ENCODE measurements at places on chromosomes 13 and 19.

- DNase-seq: no peak
These were observed 1690.0 kb downstream of the PCDH9 start for GRCh38 chr13:65540175-65540574.

GRCh38 chr19:2543463-2544442, 67.8 kb downstream of the GADD45B start:
- peak; percentile 87 for DNase-seq

GRCh38 chr19:21564406-21564805, 59.0 kb downstream of the ZNF429 start:
- no peak for DNase-seq

- DNase-seq: no peak
These were observed 524 bp downstream of the PRKCG start for GRCh38 chr19:53882391-53883050.

DNA sequence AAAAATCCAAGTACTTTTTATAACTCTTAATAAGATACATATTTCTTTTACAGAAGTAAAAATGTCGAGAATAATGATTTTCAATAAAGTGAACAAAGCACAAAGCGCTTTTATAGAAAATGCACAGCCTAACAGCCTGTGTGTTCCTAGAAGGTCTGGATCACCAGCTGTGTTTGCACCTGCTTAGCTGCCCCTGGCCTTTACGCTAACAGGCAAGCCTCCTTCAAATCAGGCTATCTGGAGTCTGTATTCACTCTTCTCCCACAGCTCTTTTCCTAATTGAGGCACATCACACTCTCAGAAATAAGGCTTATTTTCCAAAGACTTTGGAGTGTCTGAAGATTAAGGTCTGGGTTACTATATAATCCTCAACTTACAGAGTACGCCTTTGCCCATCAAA, 183.1 kb downstream of the LHFPL6 start:
- DNase-seq: no peak

GRCh38 chr19:48085076-48085475, 25.5 kb downstream of the PLA2G4C start:
- no peak for DNase-seq

- no peak for DNase-seq
These were observed 1191.1 kb upstream of the MIR17HG start for GRCh38 chr13:90156390-90156789.

- peak; percentile 86 for DNase-seq
These were observed 5.2 kb downstream of the PPP1R14A start for GRCh38 chr19:38250821-38251563.

GRCh38 chr13:95457294-95457693, 95.2 kb upstream of the CLDN10 start:
- DNase-seq: no peak

GRCh38 chr19:42122691-42123607, 9.3 kb downstream of the POU2F2 start:
- DNase-seq: no peak

DNA sequence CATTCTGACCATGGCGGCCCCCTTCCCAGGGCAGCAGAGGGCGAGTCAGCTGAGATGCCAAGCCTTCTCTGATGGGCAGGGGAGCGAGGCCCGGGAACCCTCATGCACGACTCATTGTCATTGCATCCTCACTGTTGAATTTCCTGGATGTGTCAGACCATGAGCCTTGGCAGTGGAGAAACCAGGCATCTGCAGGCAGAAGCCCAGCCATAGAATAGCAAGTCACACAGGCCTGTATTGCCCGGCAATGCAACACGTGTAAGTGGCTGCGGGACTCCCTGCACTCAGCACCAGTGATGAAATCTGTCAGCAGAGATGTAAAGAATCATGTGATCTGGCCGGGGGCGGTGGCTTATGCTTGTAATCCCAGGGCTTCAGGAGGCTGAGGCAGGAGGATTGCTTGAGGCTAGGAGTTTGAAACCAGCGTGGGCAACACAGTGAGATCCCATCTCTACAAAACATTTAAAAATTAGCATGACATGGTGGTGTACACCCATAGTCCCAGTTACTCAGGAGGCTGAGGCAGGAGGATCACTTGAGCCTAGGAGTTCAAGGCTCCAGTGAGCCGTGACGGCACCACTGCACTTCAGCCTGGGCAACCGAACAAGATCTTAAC, 199.7 kb downstream of the KATNAL1 start:
- no peak for DNase-seq

DNA sequence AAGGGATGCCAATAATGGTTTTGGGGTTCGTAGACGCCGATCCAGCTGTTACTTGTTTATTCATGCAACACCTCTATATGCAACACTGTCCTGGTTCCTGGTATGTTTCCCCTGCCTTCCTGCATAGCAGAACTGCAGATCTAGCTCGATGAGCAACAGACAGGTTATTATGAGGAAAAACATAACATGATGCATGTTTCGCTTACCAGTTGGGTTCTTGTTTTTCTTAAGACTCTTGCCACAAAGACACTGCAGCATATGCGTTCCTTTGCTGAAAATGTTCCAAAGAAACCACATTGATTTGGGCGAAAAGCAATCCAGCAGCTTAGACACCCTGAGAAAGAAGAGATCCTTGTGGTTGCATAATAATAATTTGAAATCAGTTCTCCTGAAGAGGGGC, 583 bp downstream of the FGF14 start:
- no peak for DNase-seq

DNA sequence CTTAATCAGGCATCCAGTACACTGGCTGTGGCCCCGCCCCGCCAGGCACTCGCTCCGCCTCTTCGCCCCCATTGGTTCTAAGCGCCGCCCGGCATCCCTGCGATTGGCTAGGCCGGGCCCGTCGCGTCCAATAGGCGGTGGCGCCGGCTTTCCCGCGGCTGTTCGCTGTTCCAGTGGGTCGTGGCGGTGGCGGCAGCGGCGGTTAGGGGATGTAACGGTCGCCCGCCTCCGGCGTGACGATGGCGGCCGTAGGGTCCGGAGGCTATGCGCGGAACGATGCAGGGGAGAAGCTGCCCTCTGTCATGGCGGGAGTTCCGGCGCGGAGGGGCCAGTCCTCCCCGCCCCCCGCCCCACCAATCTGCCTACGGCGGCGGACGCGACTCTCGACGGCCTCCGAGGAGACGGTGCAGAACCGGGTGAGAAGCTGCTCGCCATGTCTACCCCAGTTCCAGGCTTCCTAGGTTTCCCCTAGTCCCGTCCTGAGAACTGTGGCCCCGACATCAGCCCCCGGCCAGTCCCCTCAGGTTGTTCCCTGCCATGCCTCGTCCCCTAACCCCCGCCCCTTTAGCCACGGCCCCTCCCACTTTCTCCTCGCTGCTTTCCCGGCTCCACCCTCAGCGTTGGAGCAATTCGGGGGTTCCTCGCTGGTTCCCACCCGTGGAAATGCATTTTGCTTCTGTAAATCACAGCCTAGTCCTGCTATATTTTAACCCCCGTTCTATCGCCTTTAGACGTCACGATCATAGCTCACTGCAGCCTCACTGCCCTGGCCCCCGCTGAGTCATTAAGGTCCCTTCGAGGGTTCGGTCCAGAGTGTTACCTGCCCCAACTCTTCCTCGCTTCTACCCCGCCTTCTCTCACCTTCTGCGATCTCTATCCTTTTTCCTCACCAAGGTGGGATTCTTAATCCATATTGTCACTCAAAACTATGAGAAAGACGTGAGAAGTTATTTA, at the start of gene WDR62:
TSS of gene WDR62 (plus strand) at position 165 of the 954 bp plus-strand sequence. CDS start at position 240, 75 bp downstream.
- peak; percentile 95 for DNase-seq

DNA sequence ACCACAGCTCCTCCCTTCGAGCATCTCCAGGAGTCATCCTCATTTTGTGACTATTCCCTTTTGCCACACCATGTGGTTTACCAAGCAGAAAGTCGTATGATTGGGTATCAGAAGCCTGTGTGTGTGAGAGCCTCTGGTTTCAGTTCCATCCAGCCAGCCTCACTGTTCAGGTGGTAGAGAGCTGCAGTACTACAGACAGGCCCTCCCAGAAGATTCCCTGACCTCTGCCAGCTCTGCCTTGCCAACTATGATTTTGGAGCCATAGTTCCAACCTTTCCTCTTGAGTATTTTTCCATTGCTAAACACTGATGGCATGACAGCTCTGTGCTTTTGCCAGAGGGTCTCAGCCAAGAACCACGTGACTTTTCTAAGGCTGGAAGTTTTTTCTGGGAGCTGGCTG, 82.5 kb downstream of the DHRS12 start:
- peak; percentile 19 for DNase-seq

GRCh38 chr13:27792393-27793218, at the start of gene GSX1:
Gene GSX1, plus strand, starts transcription at chr13:27792483. Its CDS starts 208 bp downstream, at chr13:27792691.
- DNase-seq: no peak

GRCh38 chr19:4186087-4186993, 3.9 kb downstream of the ANKRD24 start:
- DNase-seq: peak; percentile 42

GRCh38 chr19:49366110-49366509, 2.4 kb downstream of the DKKL1 start:
- DNase-seq: no peak

DNA sequence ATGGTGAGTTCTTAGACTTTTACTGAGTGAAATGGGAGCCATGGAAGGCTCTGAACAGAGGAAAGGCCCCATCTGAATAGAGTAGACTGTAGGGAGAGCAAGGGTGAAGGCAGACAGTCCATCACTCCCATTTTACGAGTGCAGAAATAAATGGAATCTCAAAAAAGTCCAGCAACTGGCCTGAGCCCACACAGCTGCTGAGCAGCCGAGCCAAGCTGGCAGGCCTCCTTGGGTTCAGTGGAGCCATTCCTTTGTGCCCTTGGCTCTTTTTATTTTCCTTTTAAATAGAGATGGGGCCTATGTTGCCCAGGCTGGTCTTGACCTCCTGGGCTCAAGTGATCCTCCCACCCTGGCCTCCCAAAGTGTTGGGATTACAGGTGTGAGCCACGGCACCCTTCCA, 1.0 kb upstream of the MYH14 start:
- DNase-seq: no peak

- no peak for DNase-seq
These were observed 435.7 kb downstream of the EFNB2 start for GRCh38 chr13:106099765-106100164.

DNA sequence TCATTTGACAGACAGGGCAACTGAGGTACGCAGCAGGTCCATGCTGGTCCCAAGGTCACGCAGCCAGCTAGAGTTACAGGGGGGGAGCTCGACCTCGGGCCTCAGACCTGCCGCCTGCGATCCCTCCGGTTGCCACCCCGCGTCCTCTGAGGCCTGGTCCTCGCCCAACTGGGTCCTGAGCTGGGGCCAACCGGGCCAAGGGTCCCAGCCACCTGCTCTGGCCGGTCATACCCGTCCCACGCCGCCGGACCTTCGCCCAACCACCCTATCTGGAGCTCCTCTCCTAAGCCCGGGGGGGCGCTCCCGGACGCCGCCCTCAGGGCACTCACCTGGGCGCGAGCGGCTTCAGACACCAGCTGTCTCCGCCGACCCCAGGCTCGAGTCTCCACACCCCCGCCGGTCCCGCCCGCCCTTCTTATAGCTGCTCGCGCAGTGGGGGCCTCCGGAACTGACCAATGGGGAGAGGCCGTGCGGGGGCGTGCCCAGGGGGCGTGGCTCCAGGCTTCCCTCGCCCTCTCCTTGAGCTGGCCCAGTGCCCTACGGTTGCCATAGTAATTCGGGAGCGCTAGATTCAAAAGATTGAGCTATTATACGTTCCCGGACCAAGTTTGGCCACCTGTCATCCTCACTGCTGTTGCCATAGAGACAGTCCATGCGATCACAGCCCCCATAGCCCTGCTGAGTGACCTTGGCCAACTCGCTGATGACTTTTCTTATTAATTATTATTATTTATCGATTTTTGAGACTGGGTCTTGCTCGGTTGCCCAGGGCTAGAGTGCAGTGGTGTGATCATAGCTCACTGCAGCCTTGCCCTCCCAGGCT, at the start of gene PLIN5:
TSS of gene PLIN5 (minus strand) at position 389 of the 823 bp plus-strand sequence. CDS start 1,150 bp downstream, outside the sequence.
- DNase-seq: peak; percentile 18

- DNase-seq: no peak
These were observed 11.4 kb upstream of the MYCBP2 start for GRCh38 chr13:77338329-77338728.

DNA sequence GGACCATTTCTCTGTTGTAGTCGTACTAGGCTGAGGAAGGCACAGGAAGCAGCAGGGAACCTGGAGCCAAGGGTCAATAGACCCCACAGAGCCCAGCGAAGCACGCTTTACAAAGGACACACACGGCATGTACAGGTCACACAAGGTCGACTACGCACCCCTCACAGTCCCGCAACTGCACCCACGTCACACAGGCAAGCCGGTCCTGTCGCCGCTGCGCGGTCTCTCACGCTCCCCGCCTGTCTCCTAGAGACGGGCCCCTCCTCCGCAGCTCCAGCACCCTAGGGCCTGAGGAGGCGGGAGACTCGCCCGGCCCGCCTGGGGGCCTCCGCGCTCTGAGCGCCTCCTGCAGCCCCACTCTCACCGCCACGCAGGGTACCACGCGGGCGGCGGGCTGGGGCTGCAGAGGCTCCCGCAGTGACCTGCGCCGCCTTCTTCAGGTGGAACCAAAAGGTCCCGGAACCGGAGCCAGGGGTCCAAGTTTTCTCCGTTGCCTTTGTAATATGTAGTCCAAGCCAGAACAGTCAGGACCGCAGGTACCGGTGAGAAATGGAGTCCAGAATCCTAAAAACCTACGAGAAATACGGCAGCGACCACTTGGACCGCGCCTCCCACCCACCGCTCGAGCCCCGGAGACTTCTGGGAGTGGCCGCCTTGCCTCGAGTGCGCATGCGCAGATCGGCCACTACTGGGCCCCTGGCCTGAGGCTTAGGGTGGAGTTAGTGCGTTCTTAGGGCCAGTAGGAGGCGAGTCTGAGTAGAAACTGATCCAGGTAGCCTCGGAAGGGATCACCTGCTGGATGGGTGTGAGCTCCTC, at the start of gene ZNF607:
TSS of gene ZNF607 (minus strand) at position 651 of the 816 bp plus-strand sequence. CDS start 8,143 bp downstream, outside the sequence.
- peak; percentile 87 for DNase-seq

DNA sequence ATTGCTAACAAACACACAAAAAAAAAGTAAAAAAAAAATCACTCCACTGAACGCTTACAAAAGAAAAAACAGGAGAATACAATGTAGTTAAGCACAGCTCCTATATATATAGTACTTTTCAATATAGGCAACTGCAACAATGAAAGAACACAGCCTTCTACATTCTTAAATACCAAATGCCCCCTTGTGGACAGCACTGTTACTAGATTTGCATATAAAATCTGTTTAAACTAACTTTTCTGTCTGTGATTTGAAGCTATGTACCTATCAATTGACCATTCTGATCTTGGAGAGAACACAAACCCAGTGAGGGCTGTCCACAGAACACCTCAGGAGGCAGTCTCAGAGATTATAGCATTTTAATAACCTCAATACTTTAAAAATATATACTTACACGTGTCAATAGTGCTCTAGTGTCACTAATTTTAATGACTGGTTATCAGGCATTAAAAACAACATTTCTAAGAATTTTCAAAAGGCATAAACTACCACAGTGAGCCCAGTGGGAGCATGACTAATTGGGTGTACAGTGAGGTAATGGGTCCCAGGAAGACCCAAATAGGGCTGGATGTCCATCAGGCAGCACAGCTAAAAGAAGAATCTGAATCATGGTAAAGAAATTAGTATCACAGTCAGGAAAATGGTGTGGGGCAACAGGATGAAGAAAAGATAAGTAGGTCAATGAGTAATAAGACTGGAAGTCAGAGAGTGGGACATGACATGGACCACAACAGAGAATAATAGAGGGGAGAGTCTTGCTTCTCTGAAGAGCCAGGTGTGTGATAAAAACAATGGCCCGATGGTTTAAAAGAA, 22.2 kb downstream of the CCDC169 start:
- peak; percentile 56 for DNase-seq

All from hippocampal formation (tissue), 2 donors.